ENCODE measurements at places on chromosomes 7 and 10.

- DNase-seq: no peak
These were observed 139.0 kb upstream of the MTPN start for GRCh38 chr7:136116186-136116585.

DNA sequence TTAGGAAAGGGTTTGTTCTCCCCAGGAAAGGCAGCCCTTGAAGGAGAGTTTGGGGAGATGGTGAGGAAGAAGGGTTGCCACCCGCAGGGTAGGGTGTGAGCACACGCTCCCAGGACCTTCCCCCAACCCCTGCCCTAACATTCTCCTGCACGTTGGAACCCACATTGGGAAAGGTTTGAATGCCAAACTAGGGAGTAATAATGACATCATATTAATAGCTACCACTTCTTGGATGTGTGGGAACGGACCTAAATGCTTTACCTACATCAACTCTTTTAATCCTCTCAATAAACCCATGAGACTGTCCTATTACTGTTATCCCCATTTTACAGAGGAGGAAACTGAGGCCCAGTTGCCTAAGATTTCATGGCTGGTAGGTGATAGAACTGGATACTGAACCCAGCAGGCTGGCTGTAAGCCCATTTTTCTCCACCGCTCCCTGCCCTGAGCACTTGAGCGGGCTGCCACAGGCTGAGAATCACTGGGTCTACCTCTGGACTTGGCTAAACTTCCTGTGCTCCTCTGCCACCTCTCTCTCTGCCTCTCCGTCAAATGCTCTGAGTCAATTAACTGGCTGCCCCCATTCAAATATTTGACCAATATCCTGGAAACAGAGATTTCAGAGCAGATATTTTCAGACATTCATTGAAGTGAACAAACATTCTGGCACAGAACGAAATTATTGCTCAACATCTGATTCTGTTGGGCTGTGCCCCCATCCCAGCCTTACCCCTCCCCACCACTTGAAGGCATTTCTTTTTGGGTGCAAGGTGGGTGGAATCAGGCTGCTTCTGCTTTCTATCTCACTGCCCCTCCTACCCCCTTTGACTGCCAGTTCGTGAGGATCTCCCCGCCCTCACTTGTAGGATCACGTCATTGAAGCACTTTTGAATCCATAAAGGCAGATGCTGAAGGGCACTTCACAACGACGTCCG, 129.7 kb downstream of the C10orf105 start:
- peak; percentile 14 for DNase-seq

- no peak for DNase-seq
These were observed 188.5 kb upstream of the MKI67 start for GRCh38 chr10:128314686-128315085.

DNA sequence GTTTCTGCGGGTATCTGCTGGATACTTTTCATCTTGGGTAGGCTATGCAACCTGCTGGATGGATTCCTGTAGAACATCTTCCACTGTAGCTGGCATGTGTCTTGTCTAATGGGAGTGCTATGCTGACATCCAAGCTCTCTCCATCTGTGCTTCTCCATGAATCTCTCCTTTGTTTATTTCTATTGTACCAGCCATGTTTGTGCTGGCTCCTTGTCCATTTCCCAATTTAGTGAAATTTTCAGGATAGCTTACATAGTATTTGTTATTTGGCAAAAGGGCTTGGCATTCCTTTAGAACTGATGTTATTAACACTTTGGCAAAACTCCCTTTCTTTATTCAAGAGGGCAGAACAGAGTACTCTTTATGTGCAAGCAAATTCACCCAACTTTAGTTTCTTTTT, 198.0 kb downstream of the CSTF2T start:
- peak; percentile 4 for DNase-seq

- no peak for DNase-seq
These were observed 11.7 kb downstream of the TLL2 start for GRCh38 chr10:96501985-96502384.

- no peak for DNase-seq
These were observed 290.7 kb downstream of the FGFR2 start for GRCh38 chr10:121307411-121307980.

GRCh38 chr7:70733090-70733489, 398.9 kb upstream of the GALNT17 start:
- no peak for DNase-seq

DNA sequence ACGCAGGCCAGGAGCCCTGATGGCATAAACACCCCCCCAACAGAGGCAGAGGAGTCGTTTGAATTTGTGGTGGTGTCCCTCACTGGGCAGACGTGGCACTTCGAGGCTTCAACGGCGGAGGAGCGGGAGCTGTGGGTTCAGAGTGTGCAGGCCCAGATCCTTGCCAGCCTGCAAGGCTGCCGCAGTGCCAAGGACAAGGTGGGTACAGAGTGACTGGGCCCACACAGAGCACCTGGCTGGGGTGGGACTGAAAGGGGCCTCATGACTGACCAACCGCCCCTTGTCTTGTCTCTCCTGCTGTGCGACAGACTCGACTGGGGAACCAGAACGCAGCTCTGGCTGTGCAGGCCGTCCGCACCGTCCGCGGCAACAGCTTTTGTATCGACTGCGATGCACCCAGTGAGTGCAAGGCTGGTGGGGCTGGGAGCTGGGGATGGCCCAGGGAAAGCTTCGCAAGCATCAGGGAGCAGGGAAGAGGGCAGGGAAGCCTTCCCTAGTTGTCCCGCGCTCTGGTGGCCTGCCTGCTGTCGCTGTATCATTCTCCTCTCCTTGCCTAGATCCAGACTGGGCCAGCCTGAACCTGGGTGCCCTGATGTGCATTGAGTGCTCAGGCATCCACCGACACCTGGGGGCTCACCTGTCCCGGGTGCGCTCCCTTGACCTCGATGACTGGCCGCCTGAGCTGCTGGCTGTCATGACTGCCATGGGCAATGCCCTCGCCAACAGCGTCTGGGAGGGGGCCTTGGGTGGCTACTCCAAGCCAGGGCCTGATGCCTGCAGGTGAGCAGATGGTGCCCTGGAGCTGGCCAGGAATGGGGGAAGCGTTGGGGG, 25.4 kb downstream of the GBX1 start:
- no peak for DNase-seq

Measured in fibroblast of skin of right quadriceps (primary cell).